SW480 (cell line): ENCODE measurements at places on chromosomes 3 and 15.

GRCh38 chr3:179613807-179614206 is 9.2 kb downstream of the NDUFB5 start:
- no peak for DNase-seq

DNA sequence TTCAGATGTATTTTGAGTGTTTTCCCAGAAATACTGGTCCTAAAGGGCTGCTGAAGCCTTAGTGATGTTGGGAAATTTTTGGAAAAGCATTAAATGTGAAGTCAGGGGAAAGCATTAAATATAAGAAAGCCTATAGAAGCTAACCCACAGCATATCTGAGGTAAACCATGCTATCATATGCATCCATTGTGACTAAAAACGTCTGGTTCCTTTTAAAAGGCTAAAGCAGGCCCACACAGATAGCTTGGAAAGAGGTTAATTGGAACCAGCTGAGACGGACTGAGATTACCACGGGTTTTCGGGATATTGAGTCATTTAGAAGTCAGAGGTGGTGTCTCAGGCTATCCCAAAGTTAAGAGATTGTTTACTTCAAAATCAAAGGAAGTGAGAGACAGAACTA is 78.2 kb downstream of the CYP19A1 start:
- DNase-seq = no peak

GRCh38 chr15:88126695-88127431 is 129.7 kb downstream of the NTRK3 start:
- no peak for DNase-seq

DNA sequence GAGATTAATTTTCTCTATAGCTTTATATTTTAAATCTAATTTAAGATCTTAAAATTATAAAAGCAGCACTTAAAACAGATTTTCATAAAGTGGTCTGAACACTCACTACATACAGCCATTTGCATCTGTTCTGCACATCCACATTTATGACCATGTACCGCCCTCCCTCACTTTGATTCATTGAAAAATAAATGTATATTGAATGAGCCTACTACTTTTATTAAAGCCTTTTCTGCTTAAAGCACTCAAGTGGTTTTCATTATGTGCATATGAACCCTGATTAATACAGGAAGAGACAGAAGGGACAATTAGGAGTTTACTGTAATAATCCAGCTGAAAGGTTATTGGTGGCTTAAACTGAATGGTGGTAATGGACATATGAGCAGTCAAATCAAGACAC is 129.4 kb downstream of the DLG1 start:
- no peak for DNase-seq

DNA sequence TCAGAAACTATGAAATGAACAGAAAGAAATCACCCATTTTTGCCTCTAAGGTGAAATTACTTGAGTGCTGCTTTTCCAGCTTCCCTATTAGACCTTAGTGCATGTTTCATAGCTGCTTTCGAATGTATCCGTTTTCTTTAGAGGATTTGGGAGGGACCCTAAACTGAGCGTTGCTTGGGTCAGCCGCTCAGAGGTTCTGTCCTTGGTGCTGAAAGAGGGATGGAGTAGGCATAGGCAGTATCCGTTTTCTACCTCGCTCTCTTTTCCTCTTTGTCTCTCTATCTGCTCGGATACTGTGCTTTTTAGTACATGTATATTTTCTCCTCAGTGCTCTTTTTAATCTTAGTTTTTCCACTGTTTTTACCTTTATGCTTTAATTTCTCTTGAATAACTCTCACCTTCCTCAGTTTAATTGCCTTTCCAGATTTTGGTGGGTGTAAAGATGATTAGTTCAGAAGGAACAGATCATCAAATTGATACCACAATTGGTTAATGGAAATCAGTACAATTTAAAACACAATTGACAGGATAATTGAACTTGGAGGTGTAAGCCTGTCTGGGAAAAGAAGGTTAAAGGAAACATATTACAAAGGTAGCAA is at the start of gene DRD3:
Gene DRD3, minus strand, starts transcription at position 283 of the 599 bp plus-strand sequence. CDS start 7,060 bp downstream, outside the sequence.
- DNase-seq = peak; percentile 11

DNA sequence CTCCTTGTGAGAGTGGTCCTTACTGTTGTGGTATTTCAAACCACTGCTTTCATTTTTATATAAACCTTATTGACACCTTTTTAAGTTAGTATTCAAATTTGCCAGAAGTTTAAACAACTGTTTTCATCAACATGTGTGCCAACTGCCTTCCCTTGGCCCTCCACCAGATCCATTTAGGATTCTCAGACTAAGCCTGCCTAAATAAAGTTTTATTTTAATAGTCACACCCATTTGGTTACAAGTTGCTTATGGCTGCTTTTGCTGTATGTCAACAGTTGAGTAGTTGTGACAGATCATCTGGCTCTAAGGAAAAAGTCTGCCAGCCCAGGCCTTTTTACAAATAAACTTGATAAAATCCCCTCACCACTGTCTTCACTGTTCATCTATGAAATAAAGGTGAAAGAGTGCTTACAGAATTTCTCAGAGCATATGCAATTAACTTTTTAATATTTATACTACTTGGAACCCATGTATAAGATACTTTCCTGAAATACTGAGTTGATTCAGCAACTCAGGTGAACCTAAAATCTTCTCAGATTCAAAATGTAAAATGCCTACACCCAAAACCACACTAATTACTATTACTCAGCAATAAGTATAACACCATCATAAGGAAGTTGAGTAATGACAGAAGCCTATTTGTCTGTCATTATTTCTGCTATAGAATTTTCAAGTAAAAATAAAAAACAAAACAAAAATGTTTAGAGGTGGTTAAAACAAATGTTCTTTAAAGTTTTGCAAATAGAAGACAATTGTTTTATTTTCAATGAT is 35.1 kb downstream of the PEAK1 start:
- DNase-seq = no peak

DNA sequence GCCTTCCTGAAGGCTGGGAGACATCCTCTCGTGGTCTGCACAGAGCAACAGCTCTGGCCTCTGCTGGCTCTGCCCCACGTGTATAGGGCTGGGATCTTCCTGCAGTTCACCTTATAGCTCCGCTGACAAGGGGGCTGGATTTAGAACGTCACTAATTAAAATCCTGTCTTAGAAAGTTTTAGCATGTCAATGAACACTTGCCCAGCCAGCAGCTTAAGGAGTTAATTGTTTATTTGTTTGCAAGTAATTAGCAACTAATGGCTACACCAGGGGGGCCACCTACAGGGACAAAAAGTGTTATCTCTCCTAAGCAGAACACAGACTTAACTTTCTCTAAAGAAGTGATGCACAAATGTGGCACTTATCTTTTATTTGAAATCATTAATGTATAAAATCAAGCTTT is at the start of gene HESX1:
Gene HESX1, minus strand, starts transcription at position 84 of the 403 bp plus-strand sequence. Its CDS starts 60 bp downstream, at position 24.
- DNase-seq = no peak

DNA sequence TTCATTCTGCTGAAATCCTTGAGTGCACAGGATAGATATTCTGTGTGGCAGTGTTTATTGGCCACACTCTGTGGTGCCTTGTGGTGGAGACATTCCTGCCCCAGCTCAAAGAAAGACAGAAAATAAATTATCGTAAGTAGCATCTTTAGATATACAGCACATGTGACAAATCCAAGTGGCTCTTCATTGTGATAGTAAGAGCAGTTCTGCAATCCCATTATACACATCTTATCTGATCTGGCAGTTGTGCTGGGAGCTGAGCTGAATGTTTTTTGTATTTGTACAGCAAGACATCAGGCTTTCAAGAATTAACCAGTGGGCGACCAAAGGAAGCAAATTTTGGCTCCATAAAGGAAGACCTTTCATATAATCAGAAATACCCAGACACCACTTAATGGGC is 235.3 kb upstream of the MRPL3 start:
- no peak for DNase-seq

DNA sequence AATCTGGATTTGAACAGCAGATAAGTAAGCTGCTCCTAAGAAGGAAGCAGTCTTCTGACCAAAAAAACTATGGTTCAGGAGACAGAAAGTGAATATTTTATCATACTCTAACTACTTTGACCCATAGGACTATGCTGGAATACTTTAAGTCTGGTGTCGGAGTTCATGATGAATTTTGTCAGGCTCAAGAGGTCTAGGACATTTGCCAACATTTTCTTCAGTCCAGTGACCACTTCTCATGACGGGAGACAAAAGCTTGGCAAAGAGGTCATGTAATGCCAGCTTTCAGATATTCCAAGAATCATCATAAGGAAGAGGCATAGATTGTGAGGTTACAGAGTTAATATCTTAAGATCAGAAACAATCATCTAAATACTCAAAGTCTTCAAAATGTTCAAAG is 20.5 kb upstream of the DCBLD2 start:
- no peak for DNase-seq

DNA sequence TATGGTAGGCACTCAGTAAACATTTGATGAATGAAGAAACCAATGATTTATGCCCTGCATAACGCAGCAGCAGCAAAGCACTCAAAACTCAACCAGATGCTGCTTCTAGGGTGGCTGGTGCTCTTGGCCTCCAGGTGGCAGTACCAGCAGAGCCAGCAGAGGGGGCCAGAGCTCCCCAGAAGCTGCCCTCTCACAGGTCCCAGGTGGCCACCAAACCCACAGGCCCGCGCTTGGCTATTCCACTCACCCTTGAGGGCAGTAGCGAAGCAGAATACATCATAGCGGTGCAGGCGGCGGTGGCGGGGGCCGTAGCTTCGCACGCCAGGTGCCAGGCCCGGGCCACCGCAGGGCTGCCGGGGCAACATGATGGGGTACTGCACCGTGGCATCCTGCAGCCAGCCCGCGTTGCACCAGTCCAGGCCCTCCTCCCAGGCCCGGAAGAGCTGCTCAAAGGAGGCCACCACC is 16.6 kb downstream of the HAPLN3 start:
- DNase-seq = peak; percentile 77

DNA sequence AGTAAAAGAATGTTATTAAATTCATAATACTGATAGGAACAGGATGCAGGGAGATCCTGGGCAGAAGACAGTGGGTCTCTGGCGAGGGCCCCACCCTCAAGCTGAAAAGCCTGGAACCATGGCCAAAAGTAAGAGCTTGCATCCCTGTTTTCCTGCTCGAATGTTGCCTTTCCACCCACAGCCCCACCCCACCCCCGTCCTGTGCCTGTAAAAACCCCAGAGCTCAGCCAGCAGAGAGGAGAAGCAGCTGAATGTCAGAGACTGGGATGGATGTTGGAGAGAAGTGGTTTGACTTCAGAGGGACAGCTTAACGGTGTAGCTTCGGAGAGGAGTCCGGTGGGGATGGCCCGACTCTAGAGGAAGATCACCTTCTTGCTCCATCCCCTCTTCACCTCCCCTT is 207.9 kb downstream of the ROBO2 start:
- no peak for DNase-seq

- no peak for DNase-seq
These were observed 162.2 kb downstream of the LPP start for GRCh38 chr3:188316021-188316722.
